ENCODE measurements at places on chromosomes 3 and 15.

GRCh38 chr3:185739264-185739701 is 85.6 kb downstream of the IGF2BP2 start:
- no peak for DNase-seq

- no peak for DNase-seq
Measured at GRCh38 chr3:150049317-150049716, 78.6 kb upstream of the PFN2 start.

DNA sequence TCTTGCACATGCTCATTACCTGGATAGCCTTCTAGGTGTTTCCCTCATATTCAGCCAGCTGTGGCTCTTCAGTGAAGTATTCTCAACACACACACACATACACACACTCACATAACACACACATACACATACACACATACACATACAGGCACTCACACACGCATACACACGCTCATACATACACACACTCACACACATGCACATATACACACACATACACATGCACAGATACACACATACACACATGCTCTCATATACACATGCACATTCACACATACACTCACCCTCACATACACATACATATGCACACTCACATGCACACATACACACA is 41.2 kb downstream of the GRK7 start:
- DNase-seq: no peak

DNA sequence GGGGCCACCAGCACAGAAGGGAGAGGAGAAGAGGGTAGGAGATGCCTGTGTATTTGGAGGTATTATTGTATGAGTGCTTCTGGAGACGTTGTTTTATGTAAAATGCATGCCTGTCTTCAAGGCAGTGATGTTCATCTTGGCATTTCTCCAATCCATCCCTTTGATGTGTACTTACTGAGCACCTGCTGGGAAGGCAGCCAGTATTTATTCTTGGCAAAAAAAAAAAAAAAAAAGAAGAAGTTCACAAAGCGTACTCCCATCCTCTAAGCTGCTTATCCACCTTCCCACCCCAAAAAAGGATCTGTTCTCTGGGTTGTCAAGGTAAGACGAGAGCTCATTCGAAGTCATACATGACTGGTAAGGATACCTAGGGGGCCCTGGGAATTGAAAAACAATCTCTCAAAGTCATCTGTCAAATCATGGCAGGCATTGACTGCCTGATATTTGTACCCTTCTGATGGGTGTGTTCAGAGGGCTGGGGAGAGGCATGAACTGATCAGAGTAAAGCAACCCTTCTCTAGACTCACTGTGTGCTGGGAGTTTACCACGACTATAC is 30.0 kb upstream of the SLC6A1 start:
- DNase-seq: no peak

DNA sequence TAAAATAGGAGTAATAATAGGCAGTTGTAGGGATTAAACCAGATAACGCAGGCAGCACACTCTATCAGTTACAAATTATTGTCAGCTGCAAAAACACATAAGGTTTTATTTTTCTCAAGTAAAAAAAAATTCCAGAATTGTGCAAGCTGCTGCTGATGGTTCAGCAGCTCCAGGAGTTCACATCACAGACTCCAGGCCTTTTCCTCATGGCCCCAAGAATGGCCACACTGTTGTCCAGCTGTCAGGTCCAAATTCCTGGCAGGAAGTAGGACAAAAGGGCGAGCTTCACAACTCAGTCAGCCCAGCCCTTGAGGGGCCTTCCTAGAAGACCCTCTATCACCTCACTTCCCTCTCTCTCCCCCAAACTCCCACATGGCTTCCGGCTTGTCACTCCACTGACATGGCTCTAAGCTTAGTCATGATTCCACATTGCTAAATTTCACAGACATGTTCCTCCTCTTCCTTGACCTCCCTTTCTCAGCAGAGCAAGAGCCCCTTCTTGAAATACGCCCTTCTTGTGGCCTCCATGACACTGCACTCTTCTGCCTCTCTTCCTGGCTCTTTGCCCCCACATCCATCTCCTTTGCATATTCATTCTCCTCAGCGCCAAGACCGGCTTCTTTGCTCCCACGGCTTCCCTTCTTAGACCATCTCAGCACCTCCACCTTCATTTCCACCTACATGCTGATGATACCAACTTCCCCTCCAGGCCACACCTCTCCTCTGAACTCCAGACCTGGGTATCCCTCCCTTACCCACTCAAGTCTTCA is 27.4 kb upstream of the FAM174B start:
- no peak for DNase-seq

DNA sequence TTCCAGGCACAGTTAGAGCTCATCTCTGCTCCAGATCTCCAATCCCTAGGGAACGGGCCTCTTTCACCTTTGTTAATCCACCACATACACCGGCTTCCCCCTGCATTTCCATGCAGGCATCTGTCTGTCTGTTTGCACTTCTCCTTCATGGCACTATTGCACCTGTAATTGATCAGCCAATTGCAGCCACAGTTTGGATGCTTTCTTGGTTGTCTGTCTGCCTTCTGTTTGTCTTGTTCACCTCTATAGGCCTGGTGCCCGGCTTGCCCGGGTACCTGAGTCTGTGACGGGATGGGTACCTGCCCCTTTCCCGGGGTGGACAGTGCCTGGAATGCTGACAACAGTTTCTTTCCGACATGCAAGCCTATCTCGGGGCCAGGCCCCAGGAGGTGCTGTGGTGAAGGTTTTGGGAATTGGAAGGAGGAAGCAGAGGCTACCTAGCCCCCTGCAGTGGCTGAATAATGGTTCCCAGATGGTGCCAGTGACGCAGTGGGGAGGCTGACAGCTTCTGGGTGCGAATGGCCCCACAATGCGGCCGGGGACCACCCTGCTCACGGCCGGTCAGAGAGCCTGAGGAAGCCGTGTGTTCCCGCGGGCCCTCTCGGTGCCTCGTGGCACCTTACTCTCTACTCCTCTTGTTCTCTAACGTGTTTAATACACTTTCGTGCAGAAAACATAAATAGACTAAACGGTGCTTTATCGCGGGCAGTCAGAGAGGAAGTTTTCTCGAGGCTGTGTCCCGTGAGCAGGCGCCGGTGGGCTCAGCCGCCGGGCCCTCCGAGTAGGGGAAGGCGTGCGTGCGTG is 31.3 kb upstream of the RAB6B start:
- no peak for DNase-seq

DNA sequence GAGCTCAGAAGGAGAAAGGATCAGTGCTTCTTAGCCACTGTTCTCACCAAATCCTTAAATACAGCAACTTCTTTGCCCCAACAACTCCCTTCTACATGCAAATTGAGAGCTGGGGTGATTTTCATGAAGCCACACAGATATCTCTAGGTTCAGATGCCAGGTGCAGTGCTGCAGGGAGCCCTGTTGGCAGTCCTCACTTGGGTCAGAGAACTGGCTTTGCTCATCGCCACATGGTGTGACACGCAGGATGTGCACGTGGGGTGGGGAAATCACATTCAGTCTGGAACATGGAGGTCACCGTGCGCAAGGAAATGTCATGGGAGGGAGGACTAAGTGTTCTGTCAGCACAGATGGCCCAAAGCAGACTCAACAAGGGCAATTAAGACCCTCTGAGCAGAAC is 103.8 kb downstream of the WDR76 start:
- no peak for DNase-seq

DNA sequence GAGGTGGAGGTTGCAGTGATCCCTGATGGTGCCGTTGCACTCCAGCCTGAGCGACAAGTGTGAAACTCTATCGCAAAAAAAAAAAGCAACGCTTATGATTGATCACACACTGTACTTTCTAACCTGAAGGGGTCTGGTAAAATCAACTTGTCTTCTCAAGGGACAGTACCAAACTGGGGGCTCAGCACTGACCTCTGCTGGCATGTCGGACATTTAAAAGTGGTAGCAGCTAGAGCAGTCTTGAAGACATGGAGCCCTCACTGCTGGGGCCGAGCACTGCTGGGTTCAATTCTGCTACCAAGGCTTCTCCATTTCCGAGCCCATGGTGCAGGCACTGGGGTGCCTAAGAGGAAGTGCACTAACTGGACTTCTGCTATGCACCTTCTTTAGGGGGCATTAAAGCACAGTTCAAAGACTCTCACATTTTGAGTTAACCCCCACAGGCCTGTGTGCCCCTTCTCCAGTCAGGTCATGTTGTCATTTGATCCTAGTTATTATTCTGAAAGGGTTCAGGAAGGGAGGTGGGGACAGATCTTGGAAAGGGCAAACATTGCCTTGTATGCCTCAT is 26.4 kb upstream of the LAMP3 start:
- DNase-seq: peak; percentile 25

GRCh38 chr3:16474216-16474615 is 39.3 kb downstream of the RFTN1 start:
- peak; percentile 90 for DNase-seq

DNA sequence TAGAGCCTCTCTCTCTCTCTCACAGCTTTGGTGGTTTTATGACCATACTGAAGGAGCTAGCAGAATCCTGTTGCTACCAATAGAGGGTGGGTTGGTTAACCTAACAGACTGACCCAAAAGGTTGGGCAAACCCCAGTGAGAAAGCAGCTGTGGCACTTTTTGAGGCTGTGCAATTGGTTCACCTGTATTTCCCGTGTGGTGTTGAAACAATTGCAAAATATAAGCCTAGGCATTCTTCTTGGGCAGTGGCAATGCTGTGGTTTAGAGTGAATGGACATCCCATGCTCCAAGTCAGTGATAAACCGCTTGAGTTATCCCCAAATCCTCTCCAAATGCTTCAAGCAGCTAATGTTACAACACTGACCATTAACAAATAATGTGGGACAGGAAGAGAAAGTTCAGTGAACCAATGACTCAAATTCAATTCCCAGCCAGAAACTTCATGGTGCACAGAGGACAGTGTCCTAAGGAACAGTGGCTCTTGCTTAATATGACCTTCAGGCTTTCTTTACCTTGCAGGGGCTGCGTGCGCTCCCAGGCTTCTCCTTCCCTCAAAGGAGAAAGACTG is 261.9 kb upstream of the ICE2 start:
- no peak for DNase-seq

DNA sequence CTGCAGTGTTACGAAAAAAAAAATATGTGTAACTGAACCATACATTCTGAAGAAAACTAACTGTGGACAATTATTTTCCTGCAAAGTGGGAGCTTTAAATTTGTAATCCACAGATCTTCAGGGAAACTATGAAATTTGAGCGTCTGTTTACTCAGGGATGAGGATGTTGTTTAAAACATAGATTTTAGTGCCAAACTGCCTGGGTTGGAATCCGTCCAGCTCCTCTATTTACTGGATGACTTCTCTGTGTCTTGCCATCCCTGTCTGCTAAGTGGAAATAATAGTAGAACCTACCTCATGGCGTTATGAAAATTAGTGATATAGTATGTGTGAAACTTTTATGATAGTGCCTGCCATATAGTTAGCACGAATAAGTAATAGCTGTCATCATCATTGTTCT is 666.5 kb downstream of the SQOR start:
- no peak for DNase-seq

DNA sequence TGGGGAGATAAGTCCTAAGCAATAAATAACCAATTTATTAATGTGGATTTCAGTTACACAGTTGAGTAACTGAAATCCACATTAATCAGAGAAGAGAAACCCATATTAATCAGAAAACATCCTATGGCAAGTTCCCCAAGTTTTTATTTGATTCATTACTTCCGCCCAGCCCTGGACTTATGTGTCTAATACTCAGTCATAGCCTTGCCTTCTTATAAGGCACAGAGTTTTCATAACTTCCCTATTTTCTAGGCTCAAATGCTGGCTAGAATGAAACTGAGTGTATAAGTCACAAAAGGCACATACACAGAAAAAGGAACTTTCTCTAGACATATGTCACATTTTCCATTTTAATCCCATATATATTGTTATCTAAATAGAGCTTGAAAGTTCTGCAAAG is 28.8 kb downstream of the CD47 start:
- DNase-seq: no peak

- DNase-seq: peak; percentile 80
Measured at GRCh38 chr3:139906418-139906817, 28.6 kb upstream of the CLSTN2 start.

GRCh38 chr15:64016257-64016656 is 30.0 kb downstream of the DAPK2 start:
- DNase-seq: no peak

DNA sequence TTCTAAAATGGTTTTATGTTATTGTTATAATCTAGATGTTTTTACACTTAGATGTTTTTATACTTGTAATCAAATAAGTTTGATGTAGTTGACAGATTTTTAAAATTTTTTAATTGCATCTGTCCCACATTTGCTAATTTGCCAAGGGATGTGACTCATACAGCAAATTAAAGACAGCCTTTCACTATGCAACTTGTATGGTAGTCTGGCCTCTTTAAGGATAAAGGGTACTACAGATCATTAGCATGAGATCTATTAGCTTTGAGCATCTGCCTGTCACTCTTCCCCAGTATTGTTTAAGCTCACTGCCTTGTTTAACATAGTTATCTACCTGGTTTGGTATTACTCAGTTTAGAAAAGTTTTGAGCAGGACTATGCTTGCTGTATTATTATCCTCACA is 83.0 kb downstream of the NPTN start:
- DNase-seq: no peak

DNA sequence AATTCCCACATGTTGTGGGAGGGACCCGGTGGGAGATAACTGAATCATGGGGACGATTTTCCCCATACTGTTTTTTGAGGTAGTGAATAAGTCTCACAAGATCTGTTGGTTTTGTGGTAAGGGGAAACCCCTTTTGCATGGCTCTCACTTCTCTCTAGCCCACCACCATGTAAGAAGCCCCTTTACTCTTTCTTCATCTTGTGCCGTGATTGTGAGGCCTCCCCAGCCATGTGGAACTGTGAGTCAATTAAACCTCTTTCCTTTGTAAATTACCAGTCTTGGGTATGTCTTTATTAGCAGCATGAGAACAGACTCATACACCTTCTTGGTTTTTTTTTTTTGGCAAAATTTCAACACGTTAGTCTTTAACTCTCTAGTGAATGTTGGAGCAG is 18.1 kb downstream of the ARL8B start:
- DNase-seq: no peak

GRCh38 chr15:35669432-35670045 is 123.6 kb upstream of the DPH6 start:
- no peak for DNase-seq

DNA sequence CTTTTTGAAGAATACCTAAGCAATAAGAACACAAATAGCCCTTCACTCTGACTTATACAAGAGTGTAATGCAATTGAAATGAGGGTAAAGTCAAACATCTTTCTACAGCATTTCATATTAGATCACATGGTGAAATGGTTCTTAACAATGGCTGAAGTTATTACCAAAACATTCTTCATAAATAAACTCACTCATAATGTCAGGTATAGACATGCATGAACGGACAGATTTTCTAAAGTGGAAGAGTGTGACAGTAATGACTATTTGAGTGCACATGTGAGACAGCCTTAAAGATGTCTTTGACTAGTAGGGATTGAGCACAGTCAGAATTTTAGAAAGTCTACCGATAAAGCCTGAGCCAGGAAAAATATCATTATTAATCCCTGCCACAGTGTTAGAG is 471.0 kb downstream of the ZPLD1 start:
- no peak for DNase-seq

Data from brain microvascular endothelial cell (primary cell).